Stimulated activated CD4-positive, alpha-beta T cell treated with anti-CD3 and anti-CD28 coated beads, Interleukin-15, amount 100 ng/mL, for 1 hour (primary cell): ENCODE measurements at places on chromosomes 4 and X.

GRCh38 chr4:112888622-112889021, 160.8 kb upstream of the ANK2 start:
- no peak for DNase-seq

- no peak for DNase-seq
These were observed 33.7 kb downstream of the IDS start for GRCh38 chrX:149471397-149471796.

DNA sequence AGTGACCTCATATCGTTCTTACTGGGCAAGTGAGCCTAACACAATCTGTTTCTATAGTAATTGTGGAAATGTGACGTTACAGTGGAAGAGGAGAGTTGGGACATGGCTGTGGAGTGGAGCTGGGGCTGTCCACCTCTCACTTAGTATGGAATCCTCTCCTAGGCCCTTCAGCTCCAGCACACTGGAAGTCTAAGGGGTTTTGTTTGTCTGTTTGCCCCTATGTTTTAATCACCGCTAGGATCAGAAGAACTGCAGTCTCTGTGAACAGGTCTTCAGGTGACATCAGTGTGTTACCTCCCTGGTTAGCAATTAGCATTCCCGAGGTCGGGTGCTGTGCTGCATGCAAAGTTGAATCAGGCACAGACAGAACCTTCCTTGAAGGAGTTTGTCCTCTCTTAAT, 49.3 kb upstream of the CLDN34 start:
- no peak for DNase-seq

GRCh38 chr4:25911356-25911755, 2.7 kb upstream of the SMIM20 start:
- no peak for DNase-seq

- no peak for DNase-seq
These were observed 36.5 kb upstream of the RASL11B start for GRCh38 chr4:52825460-52826090.

- no peak for DNase-seq
These were observed 107.6 kb downstream of the LARP1B start for GRCh38 chr4:128168701-128169100.

DNA sequence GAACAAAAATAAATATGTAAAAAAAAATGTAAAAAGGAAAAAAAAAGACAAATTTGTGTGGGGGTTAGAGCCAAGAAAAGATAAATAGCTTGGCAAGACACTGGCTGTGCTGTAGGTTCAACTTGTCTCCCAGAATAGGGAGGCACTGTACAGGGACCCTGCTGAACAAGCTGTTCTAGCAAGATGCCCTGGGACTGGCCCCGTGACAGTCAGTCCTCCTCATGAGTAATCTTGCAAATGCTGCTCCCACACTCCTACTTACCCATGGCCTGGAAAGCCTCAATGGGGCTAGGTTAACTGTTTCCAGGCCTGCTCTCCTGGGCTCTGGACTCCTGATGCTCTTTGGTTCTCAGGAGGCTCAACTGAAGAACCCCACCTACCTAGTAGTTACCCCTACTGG, 106.8 kb downstream of the ATG4A start:
- DNase-seq, result no peak

DNA sequence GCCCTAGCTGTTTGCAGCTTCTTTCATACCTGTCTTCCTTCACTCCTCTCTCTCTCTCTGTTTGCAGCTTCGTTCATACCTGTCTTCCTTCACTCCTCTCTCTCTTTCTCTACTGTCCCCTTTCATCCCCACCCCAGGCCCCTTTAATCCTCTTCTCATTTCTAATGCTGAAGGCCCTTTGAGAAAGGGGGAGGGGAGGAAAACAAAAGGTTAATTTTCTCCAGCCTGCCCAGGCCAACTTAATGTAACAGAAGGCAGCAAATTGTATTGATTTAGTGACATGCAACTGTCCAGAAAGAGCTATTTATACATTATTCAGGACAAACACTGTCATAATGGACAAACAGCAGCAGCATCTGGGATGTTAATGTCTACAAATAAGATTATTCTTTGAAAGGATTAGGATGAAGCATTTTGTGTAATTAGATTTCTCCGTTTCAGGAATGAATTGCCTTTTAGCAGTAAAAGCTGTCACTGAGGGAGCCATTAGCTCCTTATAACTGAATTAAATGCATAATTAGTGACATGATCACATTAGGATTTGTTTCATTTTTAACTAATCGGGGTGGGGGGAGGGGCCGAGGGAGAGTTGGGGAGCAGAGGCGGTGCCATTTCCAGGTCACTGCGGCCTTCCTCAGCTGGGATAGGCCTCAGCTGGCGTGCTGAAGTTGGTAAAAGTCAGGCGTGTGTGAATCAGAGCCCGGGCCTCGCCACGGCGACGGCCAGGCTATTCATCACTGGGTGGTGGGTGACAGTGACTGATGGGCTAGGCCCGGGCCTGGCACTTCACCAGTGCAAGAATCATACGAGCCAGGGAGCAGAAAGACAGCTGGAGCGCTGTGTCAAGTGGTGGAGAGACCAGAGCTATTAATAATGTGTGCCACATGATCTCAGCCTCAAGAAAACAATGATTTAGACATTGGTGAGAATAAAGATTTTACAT, 174.5 kb downstream of the NKX6-1 start:
- DNase-seq, result no peak
